Cardiac atrium fibroblast (primary cell): ENCODE measurements at places on chromosomes 7 and 10. TPM values are rescaled to one million over a fixed set of nuclear protein-coding genes. Genes with fewer than 3 reads are reported as not detected.

FHIP2A gene
- 21.7 and 27.5 TPM in 2 replicates for total RNA-seq

ATOH7 gene
- not detected in 2 replicates for total RNA-seq

KCNH2 gene
- total RNA-seq, result under 0.01 TPM in 1 of 2 replicates, not detected in the other

PRF1 gene
- total RNA-seq, result not detected in 2 replicates

OR2A42 gene
- total RNA-seq, result not detected in 2 replicates

TFEC gene
- not detected in 2 replicates for total RNA-seq

CCDC3 gene
- total RNA-seq, result 11.2 and 12.2 TPM in 2 replicates

RTKN2 gene
- 0.16 and 0.18 TPM in 2 replicates for total RNA-seq

NDUFA5 gene
- 28.5 and 30.5 TPM in 2 replicates for total RNA-seq

GNAT3 gene
- not detected in 2 replicates for total RNA-seq

EPHB4 gene
- 44.4 and 46.8 TPM in 2 replicates for total RNA-seq

FAM25C gene
- total RNA-seq, result not detected in 2 replicates

CRYGN gene
- total RNA-seq, result not detected in 2 replicates

GPR37 gene
- 0.36 TPM in 1 of 2 replicates, not detected in the other for total RNA-seq
